ENCODE measurements at places on chromosomes 1 and 21.

DNA sequence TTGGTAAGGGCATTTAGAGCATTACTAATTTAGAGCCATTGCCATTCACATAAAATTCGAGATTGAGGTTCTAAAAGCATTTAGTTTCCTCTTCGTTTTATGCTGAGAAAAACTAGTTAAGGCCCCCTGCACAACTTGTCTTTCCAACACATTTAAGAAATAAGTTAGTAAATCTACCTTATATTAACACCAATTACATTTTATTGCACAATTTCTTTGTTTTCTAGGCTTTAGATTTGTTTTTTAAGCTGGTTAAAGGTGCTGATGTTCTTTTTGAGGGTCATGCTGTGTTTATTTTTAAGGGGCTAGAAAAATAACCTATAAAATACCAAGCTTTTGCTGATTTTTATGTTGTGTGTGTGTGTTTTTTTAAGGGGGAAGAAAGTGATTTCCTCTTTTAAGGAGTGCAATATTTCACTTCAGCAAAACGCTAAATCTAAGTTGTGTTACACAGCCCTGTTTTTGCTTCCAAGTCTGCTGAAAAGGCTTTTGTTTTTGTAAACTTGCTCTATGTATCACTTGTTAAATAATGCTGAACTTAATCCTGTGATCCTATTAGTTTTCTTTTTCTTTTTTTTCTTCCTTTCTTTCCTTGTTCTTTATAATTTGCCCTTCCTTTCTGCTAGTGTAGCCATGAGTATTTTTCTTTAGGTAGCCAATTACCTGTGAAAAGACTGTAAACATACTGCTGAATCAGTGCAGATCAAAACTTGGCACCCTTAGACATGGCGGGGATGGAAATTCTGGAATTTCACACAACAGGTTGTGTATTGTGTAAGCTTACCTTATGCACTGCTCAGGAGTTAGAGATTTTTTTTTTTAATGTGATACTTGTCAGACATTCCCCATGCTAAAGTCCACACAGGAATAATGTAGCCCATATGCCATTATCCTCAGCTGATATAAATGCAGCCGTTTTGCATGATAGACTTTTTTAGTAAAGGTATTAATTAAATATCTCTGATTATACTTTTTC, 1.5 kb downstream of the CEPT1 start:
- no peak for DNase-seq

- no peak for DNase-seq
Measured at GRCh38 chr1:150925080-150925479, 1.1 kb upstream of the SETDB1 start.

- DNase-seq = no peak
Measured at GRCh38 chr21:31530364-31530763, 129.1 kb upstream of the SOD1 start.

GRCh38 chr1:233819042-233819441, 85.4 kb upstream of the SLC35F3 start:
- no peak for DNase-seq

GRCh38 chr1:211492511-211493132, 660 bp upstream of the RD3 start:
- DNase-seq = no peak

DNA sequence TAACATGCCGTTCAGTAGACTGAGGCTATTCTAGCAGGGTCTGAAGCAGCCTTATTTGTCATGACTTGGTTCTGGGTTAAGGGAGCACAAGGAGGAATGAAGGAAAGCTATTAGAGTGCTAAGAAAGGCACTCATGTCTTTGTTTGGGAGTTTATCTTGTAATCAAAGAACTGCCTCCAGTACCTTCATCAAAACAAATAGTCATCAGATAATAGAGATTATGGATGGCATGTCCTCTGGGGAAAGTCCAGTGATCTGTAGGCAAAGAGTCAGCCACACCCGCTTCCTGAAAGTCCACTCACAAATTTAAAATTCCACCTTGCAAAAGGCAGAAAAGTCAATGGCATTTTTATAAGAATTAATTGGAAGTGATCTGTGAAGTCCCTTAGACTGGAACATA, 56.8 kb downstream of the ESRRG start:
- no peak for DNase-seq

DNA sequence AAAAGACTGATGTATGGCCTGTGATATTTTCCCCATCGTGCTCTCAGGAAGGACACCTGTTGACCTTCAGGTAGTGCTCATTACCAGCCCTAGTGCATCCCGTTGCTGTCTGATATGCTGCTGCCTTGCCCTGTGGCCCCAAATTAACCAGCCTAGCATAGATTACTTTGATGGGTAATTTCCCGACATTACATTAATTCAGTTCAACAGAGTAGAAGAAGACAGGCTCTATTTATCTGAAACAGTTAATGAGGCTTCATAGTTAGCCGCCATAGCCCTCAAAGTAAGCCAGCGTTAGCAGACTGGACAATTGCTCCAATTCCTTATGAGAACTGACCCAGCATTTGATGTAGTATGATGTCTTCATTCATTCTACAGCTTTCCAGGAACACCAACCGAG, 257.6 kb downstream of the OLFM3 start:
- DNase-seq = no peak

GRCh38 chr1:188719735-188720134, 1757.9 kb downstream of the BRINP3 start:
- DNase-seq = no peak

Measured in stimulated activated CD4-positive, alpha-beta T cell treated with anti-CD3 and anti-CD28 coated beads, Interleukin-1b, Interleukin-23, amount 100 ng/mL, for 1 hour (primary cell).